ENCODE measurements at places on chromosomes 12 and 14.

DNA sequence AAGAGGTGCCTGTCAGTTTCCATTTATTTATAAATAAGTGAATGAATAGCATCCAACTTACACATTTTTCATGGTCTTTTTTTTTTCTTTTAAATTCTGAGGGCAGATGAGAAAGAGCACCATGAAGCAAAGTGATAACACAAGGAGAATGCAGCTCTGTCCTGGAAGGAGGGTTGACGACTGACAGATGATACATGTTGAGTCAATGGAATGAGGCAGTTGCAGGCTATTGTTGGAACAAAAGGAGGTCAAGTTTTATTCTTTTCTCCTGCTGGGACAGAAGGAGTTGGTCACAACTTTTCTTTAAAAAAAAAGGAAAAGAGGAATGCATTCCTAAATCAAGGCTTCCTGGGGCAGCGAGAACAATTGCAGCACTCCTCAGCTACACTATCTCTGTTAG is 119.9 kb upstream of the PLEKHG7 start:
- DNase-seq = no peak

DNA sequence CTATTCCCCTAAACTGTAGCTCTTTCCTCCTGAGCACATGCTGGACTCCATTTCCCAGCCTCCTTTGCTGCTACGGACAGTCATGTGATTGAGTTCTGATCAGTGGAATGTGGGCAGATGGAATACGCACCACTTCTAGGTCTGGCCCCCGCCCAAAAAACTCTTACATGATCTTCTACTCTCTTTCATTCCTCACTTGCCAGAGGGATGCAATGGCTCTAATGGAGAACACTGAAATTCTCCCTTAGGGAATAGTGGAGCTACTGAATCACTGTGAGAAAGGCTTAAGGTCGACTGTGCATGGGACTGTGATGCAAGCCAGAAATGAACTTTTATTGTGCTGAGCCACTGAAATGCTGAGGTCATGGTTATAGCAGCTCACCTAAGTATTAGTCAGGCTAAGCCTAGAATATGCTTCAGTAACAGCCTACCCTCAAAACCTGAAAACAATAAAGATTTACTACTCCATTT is 13.0 kb upstream of the TMED2 start:
- no peak for DNase-seq

DNA sequence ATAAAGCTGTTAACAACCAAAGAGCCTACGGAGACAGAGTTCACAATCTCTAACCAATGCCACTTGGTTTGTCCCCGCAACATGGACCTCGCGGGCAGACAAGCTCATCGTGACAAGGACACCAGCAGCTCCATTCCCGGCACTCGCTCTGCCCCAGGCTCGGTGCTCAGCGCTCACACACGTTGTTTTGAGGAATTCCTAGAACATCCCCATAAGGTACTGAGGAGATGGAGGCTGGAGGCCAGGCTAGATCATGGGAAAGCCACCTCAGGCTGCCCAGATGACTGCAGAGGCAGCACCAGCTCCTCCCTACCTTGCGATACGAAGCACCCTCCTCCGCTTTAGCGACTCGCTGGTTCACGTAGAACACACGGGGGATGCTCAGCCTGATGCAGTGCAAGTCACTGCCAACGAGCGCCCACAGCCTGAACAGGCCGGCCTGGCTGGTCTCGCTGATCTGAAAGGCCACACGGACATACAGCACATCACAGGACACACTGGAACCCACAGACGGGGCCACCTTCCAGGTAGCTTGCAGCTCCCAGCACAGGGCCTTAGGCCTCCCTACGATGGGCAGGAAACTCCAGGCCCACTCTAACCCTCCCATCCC is 30.1 kb downstream of the P2RX2 start:
- DNase-seq = no peak

DNA sequence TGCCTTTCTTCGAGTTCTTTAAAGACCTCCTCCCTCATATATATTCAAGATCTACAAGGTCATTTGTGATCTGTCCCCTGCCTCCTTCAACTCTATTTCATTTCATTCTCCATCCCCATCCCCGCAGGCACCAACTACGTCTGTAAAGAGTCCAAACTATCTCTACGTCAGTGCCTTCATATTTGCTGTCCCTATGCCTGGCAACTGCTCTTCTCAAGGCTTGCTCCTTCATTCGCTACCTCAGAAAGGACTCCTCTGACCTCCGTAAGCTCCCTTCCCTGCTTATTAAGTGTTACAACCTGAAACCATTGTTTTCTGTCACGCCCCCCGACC is 650 bp downstream of the LLPH start:
- no peak for DNase-seq

- no peak for DNase-seq
Observed at GRCh38 chr14:66483322-66483721, 2.8 kb upstream of the CCDC196 start.

GRCh38 chr14:74140374-74140850 is 55.7 kb downstream of the LIN52 start:
- DNase-seq = no peak

DNA sequence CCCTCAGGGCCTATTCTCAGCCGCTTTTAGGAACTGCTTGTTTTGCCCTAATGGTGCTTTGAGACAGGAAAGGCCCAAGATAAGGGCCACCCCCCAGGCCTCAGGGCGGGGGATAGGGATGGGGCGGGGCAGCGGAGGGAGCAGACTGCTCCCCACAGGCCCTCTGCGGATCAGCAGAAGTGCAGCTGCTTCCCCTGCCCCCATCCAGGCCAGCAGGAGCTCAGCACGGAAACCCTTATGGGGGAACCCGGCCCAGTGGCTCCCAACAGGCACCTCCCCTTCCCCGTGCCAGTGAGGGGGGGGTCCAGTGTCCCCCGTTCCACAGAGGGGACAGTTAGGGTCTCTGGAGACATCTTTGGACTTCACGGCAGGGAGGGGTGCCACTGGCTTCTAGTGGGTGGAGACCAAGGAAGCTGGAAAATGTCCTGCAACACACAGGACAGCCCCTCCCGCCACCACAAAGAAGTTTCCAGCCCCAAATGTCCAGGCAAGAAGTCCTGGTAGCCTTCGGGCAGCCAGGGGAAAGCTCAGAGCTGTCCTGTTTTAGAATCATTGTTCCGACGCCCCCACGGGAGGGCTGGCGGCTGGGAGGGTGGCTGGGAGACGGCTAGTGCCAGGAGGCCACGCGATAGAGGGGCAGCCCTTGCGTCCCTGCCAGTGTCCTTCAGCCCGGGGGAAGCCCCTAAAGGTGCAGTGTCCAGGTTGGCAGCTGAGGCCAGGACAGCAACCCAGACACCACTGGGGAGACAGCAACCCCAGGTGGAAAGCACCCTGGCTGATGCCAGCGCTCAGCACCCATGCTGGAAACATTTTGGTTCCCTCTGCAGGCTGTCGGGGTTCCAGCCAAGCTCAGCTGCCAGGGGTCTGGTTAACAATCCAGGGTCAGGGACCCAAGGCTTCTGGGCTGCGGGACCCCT is 10.4 kb upstream of the GPR132 start:
- DNase-seq = no peak

DNA sequence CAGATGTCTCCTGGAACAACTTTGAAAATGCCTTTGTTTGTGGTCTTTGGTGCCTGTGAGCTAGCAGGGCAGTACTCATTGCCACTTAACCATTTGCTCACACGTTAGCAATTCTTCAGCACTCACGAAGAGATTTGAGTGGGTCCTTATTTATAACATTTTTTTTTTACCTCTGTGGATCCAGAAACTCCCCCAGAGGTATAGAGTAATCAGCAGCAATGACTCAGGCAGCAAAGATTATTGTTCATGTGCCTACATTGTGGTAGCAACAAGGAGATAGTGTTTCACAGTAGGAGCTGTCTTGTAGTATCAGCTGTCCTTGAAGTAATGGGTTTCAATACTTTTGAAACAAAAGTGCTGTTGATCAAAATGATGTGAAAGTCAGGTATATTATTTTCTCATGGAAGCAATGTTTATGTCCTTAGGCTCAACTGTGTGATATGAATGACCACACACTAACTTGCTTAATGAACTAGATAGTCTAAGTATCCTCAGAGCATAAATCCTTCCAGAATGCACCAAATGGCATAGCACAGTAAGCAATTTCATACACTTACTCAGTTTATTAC is 304.1 kb downstream of the EGLN3 start:
- DNase-seq = no peak

- DNase-seq = no peak
Observed at GRCh38 chr12:130768120-130768519, 52.0 kb upstream of the RIMBP2 start.

- no peak for DNase-seq
Observed at GRCh38 chr12:53651737-53652136, 24.1 kb downstream of the ATP5MC2 start.

DNA sequence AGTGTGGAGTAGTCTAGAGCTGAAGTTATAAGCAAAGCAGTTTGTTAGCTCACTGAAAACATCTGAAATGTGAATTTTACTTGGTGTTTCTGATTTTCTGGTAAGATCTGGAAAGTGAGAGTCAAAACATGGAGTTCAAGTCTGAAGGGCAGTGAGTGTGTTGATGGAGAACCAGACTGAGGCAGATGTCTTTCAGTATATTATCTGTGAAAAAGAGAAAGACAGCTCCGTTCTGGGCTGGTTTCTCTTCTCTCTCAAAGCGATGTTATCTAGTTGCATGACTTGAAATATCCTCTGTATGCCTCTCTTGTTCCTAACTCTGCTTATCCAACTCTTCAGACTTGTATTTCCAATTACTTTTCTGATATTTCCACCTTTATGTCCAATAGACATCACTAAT is 381.9 kb upstream of the RGS6 start:
- DNase-seq = no peak

DNA sequence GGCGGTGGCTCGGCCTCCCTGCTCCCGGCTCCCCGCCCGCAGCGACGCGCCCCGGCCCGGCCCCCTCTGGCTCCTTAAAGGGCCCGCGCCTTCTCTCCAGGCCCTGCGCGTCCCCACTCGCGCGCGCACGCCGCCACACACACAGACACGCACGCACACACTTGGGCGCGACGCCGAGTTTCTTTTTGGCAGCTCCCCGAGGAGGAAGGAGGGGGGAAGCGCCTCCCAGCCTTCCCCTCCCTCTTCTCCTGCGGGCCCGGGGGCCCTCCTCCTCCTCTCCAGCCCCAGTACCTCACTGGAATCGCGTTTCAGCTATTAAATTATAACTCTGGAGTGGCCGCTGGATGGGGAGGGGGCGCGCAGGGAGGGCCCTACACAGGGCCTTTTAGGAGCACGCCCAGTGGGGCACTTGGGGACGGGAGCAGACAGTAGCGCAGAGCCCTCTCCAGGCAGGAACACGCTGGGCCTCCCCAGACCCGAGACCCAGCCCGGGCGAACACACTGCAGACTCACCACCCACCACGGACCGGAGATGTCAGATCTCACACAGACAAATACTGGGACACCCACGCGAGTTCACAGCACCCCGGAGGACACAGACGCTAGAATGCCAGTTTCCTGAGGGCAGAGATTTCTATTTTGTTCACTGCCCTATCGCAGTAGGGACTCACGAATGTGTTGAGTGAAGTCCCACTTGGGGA is 411 bp upstream of the NCOR2 start:
- peak; percentile 83 for DNase-seq

- no peak for DNase-seq
Observed at GRCh38 chr12:12654691-12655460, 41.1 kb downstream of the GPR19 start.

GRCh38 chr12:85005615-85006014 is 30.5 kb downstream of the TSPAN19 start:
- DNase-seq = no peak

GRCh38 chr12:121570467-121571283 is 10.1 kb downstream of the KDM2B start:
- DNase-seq = no peak

DNA sequence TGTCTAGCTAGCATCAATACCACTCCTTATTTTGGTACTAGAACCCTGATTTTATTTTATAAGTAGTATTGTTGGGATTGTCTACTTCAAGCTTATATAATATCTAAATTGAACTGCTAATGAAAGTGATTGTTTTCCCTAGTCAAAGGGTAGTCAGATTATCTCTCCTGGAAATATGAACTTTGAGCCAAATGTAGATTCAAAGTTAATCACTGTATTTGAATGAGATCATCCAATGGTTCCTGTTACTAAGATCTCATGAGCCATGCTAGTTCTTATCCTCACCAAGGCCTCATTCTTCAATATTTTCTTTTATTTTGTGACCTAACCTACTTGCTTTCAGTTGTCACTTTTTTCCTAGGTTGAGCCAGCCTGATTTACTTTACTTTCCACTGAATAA is 276.7 kb downstream of the RASSF9 start:
- DNase-seq = no peak

DNA sequence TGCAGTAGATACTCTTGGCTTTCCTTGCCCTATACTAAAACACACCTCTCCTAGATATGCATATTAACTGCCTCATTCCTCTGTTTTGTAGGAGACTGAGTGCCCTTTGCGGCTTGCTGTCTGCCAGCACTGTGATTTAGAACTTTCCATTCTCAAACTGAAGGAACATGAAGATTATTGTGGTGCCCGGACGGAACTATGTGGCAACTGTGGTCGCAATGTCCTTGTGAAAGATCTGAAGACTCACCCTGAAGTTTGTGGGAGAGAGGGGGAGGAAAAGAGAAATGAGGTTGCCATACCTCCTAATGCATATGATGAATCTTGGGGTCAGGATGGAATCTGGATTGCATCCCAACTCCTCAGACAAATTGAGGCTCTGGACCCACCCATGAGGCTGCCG is 15.4 kb downstream of the TRAFD1 start:
- no peak for DNase-seq

DNA sequence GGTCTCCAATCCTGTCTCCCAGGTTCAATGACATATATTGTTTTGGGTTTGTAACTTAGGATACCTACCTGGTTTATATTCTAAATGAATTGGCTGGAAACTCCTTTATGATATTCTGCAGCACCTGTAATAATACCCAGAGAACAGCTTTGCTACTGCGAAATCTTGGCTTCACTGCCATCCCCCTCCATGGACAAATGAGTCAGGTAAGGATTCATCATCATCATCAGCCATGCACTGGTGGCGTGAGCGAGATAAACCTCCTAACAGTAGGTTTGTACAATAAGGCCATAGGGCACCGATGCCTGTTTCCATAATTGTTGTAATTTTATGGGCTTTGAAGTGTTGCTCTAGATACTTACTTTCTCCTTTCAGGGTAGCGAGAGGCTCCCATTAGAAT is 10.7 kb downstream of the DDX47 start:
- DNase-seq = no peak

- no peak for DNase-seq
Observed at GRCh38 chr14:73944432-73945158, 5.3 kb downstream of the FAM161B start.

DNA sequence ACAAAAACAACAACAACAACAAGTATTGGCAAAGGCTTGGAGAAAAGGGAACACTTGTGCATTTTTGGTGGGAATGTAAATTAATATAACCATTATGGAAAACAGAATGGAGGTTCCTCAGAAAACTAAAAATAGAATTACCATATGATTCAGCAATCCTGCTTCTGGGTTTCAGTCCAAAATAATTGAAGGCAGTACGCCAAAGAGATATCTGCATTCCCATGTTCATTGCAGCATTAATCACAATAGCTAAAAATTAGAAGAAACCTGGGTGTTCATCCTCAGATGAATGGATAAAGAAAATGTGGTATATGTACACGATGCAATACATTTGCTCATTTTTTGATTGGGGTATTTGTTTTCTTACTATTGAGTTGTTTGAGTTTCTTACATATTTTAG is 813.0 kb downstream of the NRXN3 start:
- no peak for DNase-seq

- no peak for DNase-seq
Observed at GRCh38 chr12:57135527-57136326, 7.4 kb downstream of the LRP1 start.

Measured in stimulated activated CD4-positive, alpha-beta T cell treated with anti-CD3 and anti-CD28 coated beads, Interleukin-4, amount 100 ng/mL, for 1 hour (primary cell).